GM23338 (cell line): ENCODE measurements at places on chromosomes 6 and 20. TPM values are rescaled to one million over a fixed set of nuclear protein-coding genes. Genes with fewer than 3 reads are reported as not detected.

PNPLA1 gene
- not detected in 2 replicates for polyA plus RNA-seq

FAM83C gene
- not detected in 2 replicates for polyA plus RNA-seq

ADGRB3 gene
- 0.63 and 0.92 TPM in 2 replicates for polyA plus RNA-seq

BMP6 gene
- polyA plus RNA-seq: 0.56 and 0.84 TPM in 2 replicates

DLL1 gene
- polyA plus RNA-seq: 2.2 and 2.6 TPM in 2 replicates
